Stimulated activated CD4-positive, alpha-beta T cell treated with anti-CD3 and anti-CD28 coated beads, Interleukin-15, amount 100 ng/mL, for 1 hour (primary cell): ENCODE measurements at places on chromosomes 3 and 15.

GRCh38 chr15:61680260-61681037 is 379.8 kb downstream of the VPS13C start:
- no peak for DNase-seq

GRCh38 chr3:44146073-44146472 is 95.6 kb upstream of the TOPAZ1 start:
- no peak for DNase-seq

- DNase-seq, result no peak
Observed at GRCh38 chr15:78070049-78070700, 7.3 kb downstream of the TBC1D2B start.

DNA sequence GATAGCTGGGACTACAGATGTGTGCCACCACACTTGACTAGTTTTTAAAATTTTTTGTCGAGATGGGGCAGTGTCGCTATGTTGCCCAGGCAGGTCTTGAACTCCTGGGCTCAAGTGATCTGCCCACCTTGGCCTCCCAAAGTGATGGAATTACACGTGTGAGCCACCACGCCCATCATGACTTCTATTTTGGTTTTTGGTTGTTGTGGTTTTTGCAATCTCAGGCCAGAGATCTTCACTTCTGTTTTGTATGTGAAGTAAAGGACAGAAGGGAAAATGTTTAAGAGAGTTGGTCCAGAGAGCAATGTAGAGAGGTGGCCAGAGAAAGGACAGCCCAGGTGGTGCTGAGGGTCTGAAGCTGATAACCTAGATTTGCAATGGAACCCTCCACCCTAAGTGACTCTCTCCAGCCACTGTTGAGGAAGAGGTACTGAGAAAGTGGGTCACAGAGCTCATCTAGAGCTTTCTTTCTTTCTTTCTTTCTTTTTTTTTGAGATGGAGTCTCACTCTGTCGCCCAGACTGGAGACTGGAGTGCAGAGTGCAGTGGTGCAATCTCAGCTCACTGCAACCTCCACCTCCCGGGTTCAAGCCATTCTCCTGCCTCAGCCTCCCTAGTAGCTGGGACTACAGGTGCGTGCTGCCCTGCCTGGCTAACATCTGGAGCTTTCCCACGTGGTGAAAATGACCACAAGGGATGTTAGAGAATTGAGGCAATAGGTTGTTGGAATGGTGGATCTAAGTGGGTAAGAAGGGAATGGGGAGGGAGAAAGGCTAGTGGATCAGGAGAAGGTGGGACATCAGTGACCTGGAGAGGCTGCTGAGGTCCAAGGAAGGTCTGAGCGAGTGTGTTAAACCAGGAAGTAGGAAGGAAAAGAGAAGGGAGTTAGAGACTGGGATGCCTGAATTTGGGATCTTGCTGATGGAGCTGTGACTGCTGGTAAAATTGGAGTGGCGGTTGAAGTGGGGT is 22.4 kb upstream of the SEMA4B start:
- DNase-seq, result no peak

GRCh38 chr3:187922704-187923416 is 177.6 kb upstream of the BCL6 start:
- DNase-seq, result no peak

DNA sequence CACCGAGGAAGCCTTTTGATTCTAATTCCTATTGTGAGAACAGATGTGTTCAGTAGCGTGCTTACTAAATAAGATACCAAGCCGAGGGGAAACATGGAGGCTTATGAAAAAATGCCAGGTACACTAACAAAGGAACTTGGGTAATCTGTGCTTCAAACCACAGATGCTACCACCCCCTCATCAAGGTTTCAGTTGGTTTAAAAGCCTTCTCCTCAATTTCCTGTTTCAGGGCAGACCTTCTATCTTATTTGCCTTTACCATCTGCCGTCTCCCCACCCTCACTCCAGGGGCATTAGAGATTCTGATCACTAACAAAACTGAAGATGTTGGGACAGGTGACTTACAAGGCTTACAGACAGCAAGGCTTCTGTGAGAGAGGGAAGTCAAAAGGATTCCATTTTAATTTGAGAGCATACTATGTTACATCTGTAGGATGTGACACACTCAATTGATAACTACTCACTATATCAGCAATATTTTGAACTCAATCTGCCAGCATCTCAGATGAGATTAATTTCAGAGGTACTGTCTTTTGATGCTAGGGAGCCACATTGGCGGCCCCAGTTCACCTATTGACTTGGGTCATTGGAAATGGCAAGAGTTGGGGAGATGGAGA is 60.6 kb upstream of the PLCL2 start:
- DNase-seq, result no peak

DNA sequence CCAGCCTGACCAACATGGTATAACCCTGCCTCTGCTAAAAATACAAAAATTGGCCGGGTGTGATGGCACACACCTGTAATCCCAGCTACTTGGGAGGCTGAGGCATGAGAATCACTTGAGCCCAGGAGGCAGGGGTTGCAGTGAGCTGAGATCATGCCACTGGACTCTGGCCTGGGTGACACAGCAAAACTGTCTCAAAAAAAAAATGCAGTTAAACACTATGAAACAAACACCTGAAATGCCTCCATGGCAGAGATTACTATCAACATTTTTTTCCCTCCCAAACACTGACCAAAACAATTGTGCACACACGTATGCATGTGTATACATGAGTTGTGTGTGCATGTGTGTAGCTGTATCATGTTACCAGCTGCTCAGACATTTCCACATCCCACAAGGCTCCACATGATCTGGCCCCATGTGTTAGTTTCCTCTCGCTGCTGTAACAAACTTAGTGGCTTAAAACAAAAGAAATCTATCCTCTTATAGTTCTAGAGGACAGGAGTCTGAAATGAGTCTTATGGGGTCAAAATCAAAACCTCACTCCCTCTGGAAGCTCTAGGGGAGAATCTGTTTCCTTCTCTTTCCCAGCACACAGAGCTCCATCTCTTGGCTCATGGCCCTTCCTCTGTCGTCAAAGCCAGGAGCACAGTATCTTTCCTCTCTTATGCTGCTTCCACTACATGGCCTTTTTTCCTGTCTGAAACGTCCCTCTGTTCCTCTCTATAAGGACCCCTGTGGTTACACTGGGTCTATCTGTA is 34.5 kb downstream of the SLC41A3 start:
- DNase-seq, result no peak

DNA sequence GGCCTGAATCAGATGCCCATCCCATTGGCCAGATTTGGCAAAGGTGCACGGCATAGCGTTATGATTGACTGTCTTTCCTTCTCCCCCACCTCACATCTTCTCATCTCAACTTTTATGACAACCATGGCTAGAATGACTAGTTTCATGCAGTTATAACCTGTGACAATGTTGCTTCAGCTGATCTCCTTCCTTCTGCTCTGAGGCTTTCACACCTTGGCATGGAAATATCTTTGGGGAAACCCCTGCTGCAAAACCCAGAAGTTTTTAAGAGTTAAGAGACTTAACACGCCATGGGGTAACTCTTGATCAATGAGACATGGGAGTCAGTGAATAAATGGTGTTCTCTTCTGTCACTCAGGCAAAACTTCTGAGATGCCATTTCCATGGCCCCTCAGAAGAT is 290.7 kb upstream of the MDFIC2 start:
- DNase-seq, result no peak
